ENCODE measurements at places on chromosomes 1 and 21.
A peak's percentile ranks its signal among the peaks of the same experiment; 100 is the strongest.

DNA sequence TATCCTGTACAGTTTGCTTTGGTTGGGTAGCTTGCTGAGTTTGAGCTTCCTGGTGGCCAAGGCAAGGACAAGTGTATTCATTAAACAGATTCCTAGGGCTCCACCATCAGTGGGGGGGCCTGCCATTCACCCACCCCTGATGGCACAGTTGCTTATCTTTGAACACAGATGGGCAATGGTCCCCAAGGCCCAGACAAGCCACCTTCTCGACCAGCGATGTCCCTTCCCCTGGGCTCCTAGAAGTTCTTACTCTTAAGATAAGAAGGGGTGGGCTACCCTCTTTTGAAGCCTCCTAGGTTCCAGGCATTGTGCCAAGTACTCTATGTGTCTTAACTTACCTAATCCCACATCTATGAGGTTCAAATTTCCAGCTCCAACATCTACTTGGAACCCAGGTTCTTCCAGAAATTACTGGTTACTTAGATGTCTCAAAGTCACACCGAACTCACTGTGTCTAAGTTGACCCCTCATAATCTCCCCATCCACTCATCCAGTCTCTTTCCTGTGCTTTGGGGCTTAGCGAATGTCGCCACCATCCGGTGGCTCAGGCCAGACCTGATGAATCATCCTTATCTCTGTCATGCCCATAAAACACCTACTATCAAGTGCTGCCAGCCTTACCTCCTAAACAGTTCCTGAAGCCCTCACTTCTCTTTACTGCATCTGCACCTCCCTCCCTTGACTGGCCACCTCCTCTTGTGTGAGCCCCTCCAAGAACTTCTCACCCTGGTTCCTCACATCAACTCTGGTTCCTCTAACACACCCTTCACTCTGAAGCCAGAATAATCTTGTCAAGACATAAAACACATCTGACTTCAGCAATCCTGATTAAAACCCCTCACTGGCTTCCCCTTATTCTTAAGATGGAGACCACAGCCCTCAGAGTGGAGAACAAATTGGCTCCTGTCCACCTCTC is 50.1 kb downstream of the KLHDC7A start:
- DNase-seq: no peak

- DNase-seq: peak; percentile 23
Measured at GRCh38 chr1:24390924-24391782, 22.4 kb downstream of the STPG1 start.

GRCh38 chr1:96472471-96472870 is 249.1 kb upstream of the PTBP2 start:
- no peak for DNase-seq

GRCh38 chr1:47591801-47592200 is 154.0 kb downstream of the FOXD2 start:
- DNase-seq: no peak

GRCh38 chr1:29309075-29309474 is 72.8 kb downstream of the PTPRU start:
- DNase-seq: no peak

DNA sequence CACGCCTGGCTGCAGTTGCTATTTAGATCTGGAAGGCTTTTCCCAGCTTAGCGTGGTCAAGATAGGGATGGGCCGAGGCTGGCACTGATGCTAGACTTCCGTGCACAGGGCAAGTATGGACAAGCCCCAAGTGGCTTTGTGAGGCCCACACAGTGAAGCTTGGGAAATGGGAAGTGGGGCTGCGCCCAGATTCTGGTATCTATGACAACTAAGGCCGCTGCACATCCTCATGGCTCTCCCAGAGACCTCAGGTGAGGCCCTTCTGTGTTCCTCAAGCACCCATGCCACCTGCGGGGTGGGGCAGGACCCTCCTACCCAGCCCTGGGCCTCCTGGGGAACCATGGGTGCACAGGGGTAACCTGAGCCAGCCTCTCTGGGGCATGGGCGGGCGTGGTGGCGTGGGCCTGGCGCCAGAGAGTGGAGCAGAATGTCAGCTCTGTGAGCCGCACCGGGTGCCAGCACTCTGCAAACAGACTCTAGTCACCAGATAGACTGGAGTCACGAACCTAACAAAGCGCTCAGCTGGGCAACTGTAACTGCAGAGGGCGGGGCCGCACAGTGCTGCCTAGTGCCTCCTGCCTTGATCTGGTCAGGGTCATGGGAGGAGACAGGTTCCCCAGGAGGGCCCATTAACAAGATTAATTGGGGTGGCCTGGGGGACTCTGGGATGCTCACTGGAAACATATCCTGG is 46.4 kb downstream of the ELF3 start:
- no peak for DNase-seq

GRCh38 chr1:153355445-153356071 is 2.1 kb upstream of the S100A9 start:
- no peak for DNase-seq

GRCh38 chr1:234244482-234244881 is 128.8 kb upstream of the COA6 start:
- no peak for DNase-seq

DNA sequence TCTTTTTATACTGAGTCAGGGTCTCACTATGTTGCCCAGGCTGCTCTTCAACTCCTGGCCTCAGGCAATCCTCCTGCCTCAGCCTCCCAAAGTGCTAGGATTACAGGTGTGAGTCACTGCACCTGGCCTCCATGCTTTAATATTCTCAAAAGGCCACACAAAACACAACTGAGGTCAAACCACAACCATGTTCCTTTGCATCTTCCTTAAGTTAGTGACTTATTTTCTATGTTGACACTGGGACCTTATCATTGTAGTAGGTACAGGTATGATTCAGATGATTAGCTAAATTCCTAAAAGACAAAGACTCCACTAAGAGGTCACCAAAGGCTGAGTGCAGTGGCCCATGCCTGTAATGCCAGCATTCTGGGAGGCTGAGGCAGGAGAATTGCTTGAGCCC is 131.9 kb upstream of the ATP1B1 start:
- no peak for DNase-seq

- DNase-seq: no peak
Measured at GRCh38 chr1:7755448-7755847, 15.6 kb upstream of the VAMP3 start.

DNA sequence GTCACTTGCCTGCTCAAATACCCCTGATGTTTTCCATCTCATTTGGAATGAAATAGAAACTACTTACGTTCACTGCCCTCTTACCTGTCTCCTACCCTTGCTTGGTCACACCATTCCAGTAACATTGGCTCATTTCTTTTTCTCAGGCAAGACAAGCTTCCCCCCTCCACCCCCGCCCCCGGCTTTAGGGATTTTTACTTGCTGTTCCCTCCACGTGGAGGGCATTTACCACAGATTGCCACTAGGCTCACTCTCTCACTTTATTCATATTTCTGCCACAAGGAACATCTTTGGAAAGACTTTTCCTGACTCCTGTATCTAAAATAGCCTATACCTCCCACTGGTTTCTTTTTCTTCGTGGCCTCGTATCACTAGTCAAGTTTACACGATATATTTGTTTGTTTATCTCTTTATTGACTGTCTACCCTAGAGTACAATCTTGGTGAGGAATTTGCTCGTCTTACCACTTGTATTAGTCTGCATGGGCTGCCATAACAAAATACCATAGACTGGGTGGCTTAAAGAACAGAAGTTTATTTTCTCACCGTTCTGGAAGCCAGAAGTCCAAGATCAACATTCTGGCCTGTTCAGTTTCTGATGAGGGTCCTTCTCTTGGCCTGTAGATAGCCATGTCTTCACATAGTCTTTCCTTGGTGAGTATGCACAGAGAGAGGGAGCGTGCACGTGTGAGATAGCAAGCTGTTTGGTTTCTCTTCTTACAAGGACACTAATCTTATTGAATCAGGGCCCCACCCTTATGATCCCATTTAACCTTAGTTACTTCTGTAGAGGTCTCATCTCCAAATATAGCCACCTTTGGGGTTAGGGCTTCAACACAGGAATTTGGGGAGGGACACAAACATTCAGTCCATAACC is 126.2 kb downstream of the NRDC start:
- no peak for DNase-seq

- DNase-seq: no peak
Measured at GRCh38 chr1:116692879-116693278, 25.3 kb upstream of the IGSF3 start.

DNA sequence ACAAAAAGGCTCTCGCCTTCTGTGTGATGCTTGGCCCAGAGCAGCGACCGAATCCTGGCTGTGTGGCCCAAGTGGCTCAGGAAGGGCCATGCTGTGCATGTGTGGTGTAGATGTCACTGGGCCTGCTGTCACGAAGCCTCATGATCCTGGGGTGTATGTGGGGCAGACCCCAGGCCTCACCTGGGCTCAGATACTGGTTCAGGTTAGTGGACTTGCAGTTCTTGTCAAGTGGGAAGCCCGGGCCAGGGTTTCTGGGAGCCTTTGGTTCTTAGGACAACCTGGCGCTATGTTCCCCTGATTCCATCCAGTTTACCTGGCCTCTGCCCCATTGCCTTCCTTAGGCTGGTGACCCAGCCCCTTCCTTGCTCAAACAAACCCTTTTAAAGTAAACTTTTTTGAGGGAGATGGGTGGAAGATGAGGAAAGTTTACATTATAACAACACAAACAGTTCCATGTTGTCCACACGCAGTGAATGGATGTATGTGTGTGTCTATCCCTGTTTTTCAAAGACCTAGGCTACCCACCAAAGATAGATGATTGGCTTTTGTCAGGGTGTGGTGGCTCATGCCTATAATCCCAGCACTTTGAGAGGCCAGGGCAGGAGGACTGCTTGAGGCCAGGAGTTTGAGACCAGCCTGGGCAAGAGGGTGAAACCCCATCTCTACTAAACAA is 84.3 kb downstream of the UCK2 start:
- no peak for DNase-seq

GRCh38 chr1:24048205-24048869 is 63.6 kb downstream of the MYOM3 start:
- DNase-seq: no peak

- no peak for DNase-seq
Measured at GRCh38 chr1:93442741-93443140, 5.2 kb upstream of the FNBP1L start.

DNA sequence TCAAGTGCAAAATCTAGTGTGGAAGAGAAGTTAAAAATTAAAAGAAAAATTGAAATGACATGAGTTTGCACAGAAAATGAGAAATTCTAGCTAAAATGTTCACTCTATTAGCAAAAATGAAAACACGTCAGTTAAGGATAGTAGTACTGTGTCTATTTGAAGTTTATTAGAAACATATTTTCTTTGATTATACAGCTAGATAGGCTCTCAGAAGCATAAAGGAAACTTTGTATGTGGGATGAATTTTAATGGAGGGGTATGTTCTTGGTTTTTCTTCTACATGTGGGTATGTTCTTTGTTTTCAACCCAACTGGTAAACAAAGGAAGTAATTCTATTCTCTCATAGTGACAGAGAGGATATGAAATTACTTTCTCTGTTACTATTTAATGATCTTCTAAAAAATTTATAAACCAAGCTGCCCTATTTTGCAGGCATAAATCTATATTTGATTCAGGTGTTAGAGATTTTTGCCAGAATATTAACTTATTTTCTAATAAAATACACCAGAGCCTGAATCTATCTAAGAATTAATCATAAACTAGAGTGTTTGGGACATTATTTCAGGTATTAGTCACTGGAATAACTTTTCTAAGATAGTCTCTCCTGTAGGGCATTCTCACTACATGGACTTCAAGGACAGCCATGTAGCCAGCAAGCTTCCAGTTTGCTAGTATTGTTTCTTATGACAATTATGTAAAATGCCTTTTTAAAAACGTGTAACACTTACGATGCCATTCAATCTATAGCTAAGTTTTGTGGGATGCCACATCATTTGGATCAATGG is 15.8 kb downstream of the GPSM2 start:
- no peak for DNase-seq

GRCh38 chr1:210291786-210292230 is 36.9 kb upstream of the HHAT start:
- DNase-seq: no peak

GRCh38 chr21:16606271-16606670 is 876.5 kb downstream of the USP25 start:
- no peak for DNase-seq

- no peak for DNase-seq
Measured at GRCh38 chr1:13543451-13544220, 29.8 kb upstream of the LRRC38 start.

DNA sequence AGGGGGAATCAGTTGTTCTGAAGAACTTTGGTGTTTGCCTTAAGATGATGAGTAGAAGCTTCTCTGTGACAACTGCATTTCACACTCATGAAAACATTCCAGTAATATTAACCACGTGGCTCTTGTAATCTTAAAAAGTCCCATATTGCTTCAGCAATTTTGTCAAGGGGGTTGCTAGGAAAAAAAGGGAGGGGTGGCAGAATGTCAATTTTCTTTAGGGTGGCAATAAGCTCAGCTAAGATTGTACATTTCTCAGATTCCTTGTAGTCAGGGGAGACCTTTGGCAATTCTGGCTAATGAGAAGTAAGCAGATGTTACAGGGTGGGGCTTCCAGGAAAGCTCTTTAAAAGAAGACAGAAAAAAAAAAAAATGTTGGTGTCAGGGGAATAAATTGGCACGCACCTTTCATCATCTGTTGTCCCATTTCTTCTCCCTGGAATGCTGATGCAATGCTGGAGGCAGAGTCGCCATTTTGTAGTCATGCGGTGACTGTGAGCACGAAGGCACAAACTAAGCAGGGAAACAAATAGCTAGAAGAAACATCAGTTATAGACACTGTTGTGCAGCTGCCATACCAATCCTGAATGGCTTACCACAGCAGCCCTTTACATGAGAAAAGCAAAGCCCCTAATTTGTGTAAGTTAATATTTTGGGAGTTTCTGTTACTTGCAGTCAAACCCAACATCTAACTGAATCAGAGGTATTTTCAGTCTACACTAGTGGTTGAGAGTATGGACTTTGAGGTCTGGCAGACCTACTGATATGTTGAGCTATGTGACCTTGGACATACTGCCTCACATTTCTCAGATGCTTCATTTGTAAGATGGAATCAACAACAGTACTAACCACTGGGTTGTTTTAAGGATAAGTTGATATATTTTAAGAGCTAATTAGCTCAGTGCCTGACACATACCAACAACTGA is 56.1 kb upstream of the MRPS6 start:
- DNase-seq: no peak

DNA sequence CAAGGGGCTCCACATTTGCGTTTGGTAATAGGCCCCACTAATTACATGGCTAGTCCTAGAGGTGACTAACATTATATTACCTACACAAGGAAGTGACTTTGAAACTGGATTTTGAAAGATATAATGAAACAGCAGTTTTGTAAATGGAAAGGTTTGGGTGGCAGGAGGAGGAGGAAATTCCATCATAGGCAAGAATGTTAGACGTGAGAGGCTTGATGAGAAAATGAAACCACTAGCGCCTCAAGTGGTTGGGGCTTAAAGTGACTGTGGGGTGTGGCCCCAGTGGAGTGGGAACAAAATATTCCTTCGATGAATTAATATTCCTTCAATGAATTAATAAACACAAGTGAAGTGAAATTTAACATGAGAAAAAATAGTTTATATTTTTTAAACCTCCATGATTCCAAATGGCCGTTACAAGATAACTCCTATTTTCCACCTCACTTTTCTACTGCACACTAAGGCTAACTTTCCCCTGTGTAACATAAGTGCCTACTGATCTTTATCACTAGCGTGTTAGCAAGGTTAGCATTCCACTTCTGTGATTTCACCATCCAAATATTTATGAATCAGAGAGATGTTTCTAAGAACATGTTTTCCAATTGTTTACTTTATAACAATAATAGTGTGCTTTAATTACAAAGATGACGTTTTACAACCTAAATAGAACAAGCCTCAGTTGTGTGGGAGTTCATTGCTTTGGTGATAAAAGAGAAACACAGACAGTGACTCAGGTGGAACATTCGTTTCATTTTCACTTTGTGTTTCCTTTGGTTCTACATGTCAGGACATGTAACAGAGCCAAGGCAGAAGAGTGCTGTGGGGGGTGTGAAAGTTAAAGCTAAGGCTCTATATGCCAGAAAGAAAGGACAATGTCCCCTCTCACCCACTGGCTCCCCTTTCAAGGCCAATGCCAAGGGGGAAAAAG is 12.5 kb upstream of the ATF3 start:
- no peak for DNase-seq

Data from activated T-helper 1 cell treated with anti-CD3 and anti-CD28 coated beads, Interleukin-2, amount 50 U/mL, for 16 hours (primary cell).